ENCODE measurements at places on chromosomes 13 and 19.

DNA sequence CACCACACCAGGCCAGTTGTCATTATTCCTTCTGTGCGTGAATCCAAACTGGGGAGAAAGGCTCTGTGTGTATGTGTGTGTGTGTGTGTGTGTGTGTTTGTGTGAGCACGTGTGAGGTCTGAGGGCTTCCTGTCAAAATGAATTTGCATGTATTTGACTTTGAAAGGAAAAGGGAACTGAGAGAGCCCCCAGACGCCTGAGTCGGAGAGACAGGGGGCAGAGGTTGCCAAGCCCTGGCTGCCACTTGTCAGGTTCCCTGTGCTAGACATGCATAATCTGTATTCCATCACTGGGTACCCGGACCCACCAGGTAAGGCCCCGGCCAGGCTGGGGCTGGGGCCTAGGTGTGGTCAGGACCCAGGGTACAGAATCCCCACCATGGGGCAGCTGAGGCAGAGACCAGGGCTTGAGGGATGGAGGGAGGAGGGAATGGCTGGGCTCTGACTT is at the start of gene CLEC17A:
Gene CLEC17A (plus strand): TSS at position 191 of the 447 bp plus-strand sequence. CDS start 77 bp downstream, at position 268.
- no peak for DNase-seq

DNA sequence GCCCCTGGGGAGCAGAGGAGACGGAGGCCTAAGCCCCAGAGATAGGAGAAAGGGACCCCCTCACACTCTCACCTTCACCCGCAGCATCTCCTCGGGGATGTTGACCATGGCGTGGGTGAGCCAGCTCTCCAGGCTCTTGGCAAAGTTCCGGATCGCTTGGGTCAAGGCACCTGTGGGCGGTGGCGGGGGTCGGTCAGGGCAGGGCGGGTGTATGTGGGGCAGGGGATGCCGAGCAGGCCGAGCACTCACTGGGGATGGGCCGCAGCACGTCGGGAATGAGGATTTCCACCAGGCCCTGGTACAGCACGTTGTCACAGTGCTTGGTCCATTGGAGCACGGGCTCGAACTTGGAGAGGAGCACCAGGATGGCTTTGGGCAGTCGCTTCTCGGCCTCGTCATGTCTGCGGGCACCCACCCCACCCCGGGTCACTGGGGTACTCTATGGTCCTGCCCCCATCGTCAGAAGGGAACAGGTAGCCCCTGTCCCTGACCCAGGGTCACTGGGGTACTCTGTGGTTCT is 13.1 kb downstream of the DCAF15 start:
- no peak for DNase-seq

- DNase-seq = peak; percentile 78
Observed at GRCh38 chr19:9847087-9847671, 12.1 kb downstream of the PIN1 start.

GRCh38 chr13:31898378-31899071 is 133.0 kb upstream of the FRY start:
- no peak for DNase-seq

DNA sequence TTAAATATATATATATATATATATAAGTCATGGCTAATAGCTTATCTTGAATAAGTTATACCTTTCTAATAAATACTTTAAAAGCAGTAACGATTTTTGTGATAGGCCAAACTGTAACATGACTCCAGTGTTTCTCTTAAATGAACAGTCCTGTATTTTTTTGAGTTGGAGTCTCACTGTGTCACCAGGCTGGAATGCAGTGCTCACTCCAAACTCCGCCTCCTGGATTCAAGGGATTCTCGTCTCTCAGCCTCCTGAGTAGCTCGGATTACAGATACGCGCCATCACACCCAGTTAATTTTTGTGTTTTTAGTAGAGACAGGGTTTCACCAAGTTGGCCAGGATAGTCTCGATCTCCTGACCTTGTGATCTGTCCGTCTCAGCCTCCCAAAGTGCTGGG is 814.2 kb upstream of the SLITRK5 start:
- DNase-seq = no peak

GRCh38 chr19:53019684-53020083 is 6.0 kb downstream of the ERVV-1 start:
- no peak for DNase-seq

DNA sequence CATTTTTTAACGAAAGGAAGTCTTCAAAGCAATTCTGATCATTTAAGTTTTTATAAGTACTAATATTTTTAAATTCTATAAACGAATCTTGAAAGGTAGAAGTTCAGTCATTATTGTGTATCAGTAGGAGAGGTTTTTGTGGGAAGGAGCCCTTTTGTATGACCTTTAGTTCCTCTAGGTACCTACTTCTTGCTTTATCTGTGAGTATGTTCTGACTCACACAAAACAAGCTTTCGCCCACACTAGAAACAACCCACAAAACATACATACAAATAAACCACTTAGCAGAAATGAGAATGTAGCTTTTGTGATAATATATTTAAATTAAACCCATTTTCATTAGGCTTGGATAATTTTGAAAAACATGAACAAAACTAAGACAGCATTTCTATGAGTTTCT is 27.8 kb downstream of the ERCC5 start:
- no peak for DNase-seq

DNA sequence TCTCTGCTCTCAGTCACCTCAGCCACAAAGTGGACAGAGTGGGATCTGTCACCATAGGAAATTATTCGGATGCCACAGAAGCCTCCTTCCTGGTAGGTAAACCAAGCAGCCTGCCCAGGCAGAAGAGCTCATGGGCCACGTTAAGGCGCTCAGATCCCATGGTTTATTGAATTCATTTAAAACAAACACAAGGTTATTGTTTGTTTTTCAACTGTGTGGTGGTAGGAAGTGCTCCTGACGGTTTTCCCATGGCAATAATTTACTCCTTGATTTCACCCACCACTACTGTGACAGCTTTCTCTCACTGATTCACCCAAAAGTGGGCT is 14.4 kb downstream of the BCAM start:
- DNase-seq = no peak

GRCh38 chr13:29597706-29598105 is 2.2 kb upstream of the SLC7A1 start:
- peak; percentile 24 for DNase-seq

DNA sequence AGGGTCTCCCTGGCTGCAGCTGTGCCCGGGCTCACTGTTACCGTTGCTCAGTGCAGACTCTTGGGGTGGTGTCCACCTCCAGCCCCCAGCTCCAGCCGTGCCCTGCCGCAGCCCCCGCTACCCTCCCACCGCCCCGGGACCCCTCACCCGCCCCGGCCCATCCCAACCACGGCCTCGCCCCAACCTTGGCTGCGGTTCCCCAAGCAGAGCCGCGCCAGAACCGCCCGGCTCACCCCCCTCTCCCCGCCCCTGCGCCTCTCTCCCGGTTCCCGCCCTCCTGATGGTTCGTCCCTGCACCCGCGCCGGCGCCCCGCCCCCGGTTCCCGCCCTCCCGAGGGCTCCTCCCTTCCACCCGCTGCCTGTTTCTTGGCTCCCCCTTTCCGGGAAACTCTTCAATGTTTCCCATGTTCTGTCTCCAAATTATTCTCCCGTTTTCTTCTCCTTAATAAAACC is 40.3 kb downstream of the ANKRD10 start:
- DNase-seq = peak; percentile 92

DNA sequence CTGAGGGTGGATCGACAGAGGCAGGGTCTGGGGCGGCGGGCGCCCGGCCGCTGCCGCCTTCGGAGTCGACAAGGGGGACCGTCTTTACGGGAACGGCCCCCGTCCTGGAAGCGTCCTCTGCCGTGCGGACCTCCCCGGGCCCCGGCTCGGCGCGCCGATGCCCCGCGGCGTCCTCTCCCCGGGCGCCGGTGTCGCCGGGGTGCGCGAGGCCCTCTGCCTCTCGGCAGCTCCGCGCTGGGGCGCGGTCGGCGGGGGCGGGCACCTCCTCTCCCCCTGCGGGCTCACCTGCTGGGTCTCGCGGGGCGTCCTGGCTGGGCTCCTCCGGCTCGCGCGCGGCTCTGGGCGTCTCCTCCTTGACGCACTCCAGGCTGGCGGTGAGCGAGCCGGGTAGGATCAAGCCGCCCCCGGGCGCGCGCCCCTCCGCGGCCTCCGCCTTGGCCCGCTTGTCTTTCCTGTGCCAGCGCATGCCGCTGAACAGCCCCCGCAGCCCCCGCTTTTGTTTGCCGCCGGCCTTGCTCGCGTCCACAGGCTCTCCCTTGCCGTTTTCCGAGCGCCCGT is 1.5 kb downstream of the AMER2 start:
- DNase-seq = no peak

DNA sequence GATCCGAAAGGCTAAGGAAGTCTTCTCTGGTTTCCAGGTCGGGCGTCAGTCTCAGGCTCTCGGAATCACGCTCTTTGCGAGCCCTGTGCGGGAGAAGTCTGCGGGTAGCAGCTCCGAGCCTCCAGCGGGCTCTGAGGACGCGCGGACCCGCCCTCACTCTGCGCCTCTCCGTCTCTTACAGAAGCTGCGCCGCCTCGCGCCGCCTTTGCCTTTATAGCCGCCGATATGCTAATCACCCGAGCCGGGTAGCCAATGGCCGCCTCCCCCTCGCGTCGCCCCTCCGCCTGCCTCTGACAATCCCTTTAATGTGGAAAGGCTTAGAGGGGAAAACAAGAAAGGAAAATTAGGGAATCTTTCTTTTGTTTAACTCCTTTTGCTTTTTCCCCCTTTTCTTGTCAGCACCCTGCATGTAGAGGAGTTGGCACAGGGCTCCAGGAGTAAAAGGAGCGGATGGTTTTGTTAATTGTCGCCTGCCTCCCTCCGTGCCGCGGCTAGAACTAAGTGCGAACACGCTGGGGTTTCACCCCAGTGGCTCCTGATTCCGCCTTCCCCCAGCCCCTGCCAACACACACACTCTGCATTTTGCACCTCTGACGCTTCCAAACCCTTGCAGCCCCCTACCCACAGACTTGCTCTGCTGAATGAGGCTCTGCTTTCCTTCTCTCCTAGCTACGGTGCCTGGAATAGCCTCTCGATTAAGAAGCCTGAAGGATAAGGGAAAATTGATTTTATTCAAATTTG is at the start of gene PCDH8:
Gene PCDH8 (minus strand): TSS at position 186 of the 741 bp plus-strand sequence. CDS start 204 bp downstream, outside the sequence.
- peak; percentile 71 for DNase-seq

DNA sequence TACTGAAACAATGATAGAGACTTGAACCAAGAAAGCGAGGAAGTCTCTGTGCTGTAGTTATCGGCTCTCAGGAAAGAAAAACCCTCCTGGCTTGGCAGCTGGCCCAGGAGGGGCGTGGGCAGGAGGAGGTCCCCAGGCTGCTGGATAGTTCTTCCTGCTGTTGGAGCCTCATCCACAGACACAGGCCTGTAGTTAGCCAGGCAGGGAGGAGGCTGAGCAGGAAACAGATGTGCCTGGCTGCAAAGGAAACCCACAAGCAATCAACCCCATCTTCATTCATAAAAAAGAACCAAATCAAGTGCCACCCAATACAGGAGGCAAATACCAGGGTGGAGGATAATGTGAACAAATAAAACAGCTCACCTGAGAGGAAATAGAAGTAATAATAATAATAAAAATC is 86.2 kb downstream of the IRS2 start:
- DNase-seq = peak; percentile 60

DNA sequence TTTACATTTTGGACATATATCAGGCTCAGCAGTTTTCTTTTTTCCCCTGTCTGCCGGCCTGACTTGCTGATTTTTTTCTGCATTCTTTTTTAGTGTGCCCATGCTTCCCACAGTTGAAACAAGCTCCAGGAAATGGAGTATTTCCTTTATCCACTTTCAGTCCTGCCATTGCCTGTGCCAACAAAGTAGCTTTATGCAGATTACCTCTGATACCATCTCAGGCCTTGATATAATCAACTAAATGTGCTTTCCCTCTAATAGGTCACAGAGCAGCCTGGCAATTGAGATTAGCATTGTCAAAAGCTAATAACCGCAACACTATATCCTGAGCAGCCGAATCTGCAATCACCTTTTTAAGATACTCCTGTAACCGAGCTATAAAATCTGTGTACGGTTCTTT is 9.2 kb downstream of the MRPS12 start:
- DNase-seq = no peak

DNA sequence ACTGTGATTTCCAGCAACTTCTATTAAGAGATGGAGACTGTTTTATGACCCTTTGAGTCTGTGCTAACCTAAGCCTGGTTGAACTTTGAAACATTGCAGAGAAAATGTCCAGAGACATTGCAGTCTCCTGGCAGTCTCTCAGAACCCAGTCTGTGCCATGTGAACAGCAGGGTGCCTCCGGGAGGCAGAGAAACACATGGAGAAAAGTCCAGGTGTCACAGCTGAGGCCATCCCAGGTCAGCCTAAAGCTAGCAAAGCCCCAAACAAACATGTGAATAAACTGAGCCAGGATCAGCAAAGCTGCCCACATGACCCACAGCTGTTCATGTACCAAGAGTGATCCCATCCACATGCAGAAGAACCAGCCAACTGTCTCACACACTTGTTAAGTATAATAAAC is 7.8 kb downstream of the CYP4F11 start:
- no peak for DNase-seq

DNA sequence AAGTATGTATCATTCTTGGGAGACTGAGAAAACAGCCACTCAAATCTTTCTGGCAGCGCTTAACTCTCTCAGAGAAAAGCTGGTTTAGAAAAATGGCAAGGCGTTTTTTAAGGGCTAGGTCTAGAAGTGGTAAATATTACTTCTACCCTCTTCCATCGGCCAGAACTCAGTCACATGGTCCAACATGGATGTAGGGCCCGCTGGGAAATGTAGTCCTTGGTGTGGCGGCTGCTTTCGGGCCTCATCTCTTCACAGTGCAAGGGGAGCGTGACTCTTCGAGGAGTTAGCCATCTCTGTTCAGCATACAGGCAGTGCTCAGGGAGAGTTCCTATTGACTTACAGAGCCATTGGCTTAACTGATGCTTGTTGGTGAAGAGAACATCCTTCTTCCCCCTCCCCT is 6.3 kb downstream of the VSTM2B start:
- DNase-seq = no peak

- DNase-seq = no peak
Observed at GRCh38 chr13:21086929-21087328, 25.5 kb upstream of the LATS2 start.

DNA sequence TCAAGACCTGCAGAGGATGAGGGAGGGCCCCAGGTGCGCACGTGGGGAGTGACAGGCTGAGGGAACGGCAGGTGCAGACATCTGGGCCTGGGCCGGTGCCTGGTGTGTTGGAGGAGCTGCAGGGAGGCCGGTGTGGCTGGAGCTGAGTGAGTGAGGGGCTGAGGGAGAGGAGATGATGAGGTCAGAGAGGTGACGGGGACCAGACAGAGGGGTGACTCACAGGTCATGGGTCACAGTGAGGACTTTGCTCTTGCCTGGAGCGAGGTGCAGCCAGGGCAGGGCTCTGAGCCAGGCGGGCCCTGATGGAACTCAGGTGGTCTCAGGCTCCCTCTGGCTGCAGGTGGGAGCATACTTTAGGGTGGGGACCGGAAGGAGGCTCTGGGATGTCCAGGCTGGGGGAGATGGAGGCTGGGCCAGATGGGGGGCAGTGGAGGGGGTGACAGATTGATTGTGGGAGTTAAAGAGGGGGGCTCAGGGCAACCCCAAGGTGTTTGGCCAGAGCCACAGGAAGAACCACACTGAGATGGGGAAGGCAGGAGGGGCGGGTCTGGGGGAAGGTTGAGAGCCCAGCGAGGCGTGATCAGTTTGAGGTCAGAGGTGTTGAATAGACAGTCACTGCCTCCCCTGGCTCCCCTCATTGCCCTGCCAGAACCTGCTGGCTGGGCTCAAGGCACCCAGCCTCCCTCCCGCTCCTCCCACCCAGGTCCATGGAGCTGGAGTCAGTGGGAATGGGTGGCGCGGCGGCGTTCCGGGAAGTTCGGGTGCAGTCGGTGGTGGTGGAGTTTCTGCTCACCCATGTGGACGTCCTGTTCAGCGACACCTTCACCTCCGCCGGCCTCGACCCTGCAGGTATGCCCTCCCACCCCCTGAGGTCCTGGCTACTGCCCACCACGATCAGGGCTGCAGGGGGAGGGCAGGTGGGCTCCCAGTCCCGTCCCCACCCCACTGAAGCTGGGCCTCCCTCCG is 8.4 kb downstream of the ARHGAP33 start:
- DNase-seq = no peak
